Pulmonary artery endothelial cell (primary cell): ENCODE measurements at places on chromosomes 5 and 9.

GRCh38 chr5:122515709-122516431, 203.8 kb downstream of the SNCAIP start:
- peak; percentile 57 for DNase-seq

GRCh38 chr5:157747766-157748700, 4.5 kb downstream of the LSM11 start:
- DNase-seq: no peak

DNA sequence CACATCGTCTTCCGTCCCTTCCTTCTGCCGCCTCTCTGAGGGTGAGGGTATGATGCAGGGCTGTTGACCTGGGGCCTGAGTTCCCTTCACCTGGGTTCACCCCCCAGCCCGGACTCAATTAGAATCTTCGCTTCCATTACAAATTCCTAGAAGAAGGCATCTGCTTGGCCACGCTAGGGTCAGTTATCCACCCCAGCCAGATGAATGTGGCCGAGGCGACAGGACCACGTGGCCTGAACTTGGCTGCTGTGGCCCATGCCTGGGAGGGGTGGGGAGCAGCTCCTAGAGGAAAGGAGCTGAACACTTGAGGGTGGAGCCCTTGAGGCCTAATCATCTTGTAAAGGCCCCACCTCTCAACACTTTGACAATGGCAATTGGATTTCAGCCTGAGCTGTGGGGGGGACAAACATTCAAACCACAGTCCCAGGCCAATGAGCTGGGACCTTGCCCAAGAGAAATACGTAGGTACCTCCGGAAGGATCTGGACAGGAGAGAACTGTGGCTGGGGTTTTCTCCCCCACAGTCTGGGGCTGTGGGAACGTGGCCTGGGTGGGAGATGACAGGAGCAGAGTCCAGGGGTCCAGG, 90.6 kb upstream of the ADAMTS2 start:
- DNase-seq: no peak

DNA sequence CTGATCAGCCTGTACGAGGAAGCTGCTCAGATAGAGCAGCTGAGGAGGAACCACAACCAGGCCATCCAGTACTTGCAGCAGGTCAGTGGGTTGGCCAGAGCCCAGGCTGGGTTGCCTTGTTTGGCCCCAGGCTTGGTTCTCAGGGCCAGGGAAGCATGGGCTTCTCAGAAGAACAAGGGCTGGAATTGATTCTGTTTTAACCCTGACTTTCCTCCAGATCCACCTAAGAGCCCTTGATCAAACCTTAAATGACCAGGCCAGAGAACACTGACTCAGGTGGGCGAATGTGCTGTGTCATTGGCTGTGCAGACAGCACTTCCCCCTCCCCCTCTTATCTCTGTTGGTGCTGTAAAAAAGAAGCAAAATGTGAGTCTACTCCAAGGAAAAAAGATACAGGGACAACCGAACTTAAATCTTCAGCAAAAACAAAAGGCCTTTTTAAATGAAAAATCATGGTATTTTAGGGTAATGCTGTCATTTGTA, 28.1 kb downstream of the TTC23L start:
- no peak for DNase-seq

GRCh38 chr9:89922099-89922498, 317.3 kb downstream of the GADD45G start:
- no peak for DNase-seq

DNA sequence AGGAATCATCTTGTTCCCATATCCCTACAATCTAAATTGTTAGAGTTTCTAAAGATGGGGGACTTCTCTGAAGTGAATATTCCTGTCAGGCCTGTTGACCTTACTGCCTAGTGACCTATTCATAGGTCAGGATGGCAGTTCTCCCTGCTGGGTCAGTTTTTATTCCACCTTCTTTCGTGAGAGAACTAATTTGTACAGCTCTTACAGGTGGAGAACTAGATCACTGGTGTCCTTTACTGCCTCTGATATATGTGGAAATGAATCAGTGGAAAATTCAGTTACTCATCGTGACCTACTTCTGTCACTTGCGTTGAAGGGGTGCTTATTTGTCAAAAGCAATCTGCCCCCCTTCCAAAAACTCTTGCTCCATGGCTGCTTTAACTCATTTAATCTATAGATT, 164.9 kb downstream of the CD180 start:
- no peak for DNase-seq

GRCh38 chr5:6722015-6722414, 8.8 kb downstream of the TENT4A start:
- no peak for DNase-seq

DNA sequence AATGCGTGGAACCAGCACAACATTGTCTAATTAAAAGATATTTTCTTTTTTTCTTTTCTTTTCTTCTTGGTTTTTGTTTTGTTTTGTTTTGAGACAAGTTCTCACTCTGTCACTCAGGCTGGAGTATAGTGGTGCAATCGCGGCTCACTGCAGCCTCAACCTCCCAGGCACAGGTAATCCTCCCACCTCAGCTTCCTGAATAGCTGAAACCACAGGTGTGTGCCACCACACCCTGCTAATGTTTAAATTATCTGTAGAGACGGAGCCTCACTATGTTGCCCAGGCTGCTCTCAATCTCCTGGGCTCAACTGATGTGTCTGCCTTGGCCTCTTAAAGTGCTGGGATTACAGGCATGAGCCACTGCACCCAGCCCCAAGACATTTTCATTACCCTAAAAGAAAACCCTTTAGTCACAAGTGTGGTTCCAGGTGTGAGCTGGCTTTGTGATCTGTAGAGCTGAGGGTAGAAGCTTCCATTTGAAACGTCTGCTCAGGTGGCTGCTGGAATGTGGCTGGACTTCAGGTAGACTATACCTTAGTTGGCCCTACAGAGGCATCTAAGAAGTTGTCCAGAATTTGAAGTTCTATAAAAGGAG, 19.1 kb upstream of the NEK6 start:
- no peak for DNase-seq
